ENCODE measurements at places on chromosomes 16 and 17. TPM values are rescaled to one million over a fixed set of nuclear protein-coding genes. Genes with fewer than 3 reads are reported as not detected.

Gene CCL16
- total RNA-seq = not detected

Gene PROCA1
- 9.4 TPM for total RNA-seq

Gene NPIPA7
- 5.3 TPM for total RNA-seq

Gene GPRC5B
- total RNA-seq = 256 TPM

Gene PPM1E
- 4.1 TPM for total RNA-seq

Gene KRT40
- 0.74 TPM for total RNA-seq

Gene RRAD
- total RNA-seq = 37.0 TPM

Gene WFIKKN2
- total RNA-seq = 0.18 TPM

Gene CES1
- total RNA-seq = 18.7 TPM

Gene GCGR
- not detected for total RNA-seq

Gene PYY
- not detected for total RNA-seq

Gene BLTP2
- total RNA-seq = 94.2 TPM
